ENCODE measurements at places on chromosomes 1 and 21.

GRCh38 chr1:9553736-9554144, 14.5 kb downstream of the SLC25A33 start:
- DNase-seq = no peak

- DNase-seq = no peak
Observed at GRCh38 chr1:111706921-111707320, 32.3 kb downstream of the INKA2 start.

- DNase-seq = no peak
Observed at GRCh38 chr1:209862391-209863356, 34.9 kb downstream of the UTP25 start.

DNA sequence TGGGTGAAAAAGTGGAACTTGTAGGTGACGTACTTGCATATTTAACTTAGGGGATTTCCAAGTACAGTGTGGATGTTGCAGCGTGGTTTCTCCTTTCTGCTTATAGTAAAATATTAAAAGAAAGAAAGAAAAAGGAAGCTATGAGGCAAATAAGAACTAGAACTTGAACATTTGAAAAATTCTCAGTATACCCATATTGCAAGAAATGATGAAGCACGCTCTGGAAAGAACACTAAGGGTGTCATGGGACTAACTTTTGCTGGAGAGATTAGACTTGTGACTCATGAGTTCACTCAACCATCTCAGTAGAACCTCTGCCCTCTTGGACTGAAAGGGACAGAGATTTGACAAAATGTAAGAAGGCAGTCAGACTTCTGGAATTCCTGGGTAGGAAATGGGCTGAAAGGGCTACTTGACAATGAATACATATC, 704.5 kb upstream of the ADGRL4 start:
- no peak for DNase-seq

GRCh38 chr1:24949331-24949881, 19.3 kb upstream of the RUNX3 start:
- no peak for DNase-seq
